GM23338 (cell line): ENCODE measurements at places on chromosomes 2 and 18.

DNA sequence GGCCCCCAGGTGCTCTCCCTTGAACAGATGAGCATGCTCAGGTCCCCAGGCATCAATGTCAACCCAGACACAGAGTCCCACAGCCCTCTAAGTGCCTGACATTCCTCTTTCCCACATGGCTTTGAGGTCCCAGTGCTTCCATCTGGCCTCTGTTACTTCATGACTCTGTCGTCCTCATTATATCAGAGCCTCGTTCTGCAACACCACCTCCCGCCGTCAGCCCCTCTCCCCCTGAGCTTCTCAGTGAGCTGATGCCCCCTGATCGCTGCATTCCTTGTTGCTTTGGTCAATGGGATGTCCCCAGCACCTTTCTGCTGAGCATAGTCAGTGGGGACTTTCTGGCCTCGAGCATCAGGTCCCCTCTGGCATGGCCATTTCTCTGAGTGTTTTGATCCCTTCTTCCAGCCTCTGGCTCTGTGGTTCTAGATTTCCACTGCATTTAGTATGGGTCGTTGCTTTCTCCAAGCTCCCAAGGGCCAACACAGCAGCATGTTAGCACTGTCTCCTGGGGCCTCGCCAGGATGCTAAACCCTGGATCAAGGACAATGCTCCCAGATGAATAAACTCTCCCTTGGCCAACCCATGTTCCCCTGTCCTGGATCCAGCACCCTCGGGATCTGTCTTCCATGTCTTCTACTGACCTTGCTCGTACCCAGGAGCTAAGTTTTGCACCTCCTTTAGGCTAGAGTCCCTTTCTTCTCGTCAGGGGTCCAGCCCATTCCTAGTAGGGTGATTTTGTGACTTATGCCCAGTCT, 143.2 kb upstream of the TWIST2 start:
- no peaks in the 10 kb centered on the region for H3K36me3 ChIP-seq
- H3K4me1 ChIP-seq = no peaks in the 10 kb centered on the region
- no peaks in the 10 kb centered on the region for H3K27me3 ChIP-seq
- no peak for DNase-seq
- no peak overlapping the region for H3K27ac ChIP-seq

GRCh38 chr2:30566631-30567030, 119.6 kb downstream of the LCLAT1 start:
- H3K27me3 ChIP-seq = no peaks in the 10 kb centered on the region
- H3K27ac ChIP-seq = peak overlapping the region; percentile 3; the same call in 1 of the 2 replicates
- no peak overlapping the region for H3K4me3 ChIP-seq

DNA sequence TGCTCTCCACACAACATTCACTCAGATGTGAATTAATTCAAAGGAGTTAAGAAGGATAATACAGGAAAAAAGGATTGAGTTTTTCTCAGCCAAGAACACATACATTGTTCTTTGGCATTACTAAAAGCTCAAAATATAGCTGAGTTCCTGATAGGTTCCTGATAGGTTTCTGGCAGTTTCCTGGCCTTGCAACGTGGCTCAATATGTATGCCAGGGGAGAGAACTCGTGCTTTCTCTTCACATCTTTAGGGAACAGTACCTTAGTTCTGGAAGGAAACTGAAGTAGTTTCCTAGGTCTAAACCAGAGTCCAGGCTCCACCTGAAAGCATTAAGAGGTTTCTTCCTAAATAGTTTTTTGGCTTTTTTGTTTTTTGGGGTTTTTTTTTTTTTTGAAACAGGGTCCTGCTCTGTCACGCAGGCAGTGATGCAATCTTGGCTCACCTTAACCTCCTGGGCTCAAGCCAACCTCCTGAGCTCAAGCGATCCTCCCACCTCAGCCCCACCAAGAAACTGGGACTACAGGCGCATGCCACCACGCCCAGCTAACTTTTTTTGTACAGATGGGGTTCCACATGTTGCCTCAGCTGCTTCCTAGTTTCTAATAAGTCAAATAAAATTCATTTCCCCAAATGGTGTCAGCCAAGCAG, 42.8 kb downstream of the ESCO1 start:
- peaks cover 6% of the 10 kb centered on the region; the same call in 1 of the 2 replicates for H3K36me3 ChIP-seq
- peak; percentile 6 for DNase-seq
- H3K4me3 ChIP-seq = no peak overlapping the region
- no peaks in the 10 kb centered on the region for H3K4me1 ChIP-seq
- no peaks in the 10 kb centered on the region for H3K27me3 ChIP-seq

DNA sequence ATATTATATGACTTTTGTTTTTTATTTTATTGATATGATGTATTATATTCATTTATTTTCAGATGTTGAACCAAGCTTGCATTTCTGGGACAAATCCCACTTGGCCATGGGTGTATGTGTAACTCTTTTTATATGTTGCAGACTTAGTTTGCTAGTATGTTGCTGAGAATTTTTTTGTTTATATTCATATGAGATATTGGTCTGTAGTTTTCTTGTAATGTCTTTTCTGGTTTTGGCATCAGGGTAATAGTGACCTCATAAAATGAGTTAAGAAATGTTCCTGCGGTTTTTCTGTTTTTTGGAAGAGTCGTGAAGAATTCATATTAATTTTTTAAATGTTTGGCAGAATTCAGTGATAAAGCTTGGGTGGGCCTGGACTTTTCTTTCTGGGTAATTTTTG, 88.7 kb downstream of the ASB1 start:
- no peaks in the 10 kb centered on the region for H3K36me3 ChIP-seq
- no peaks in the 10 kb centered on the region for H3K4me1 ChIP-seq
- no peak for DNase-seq
- H3K27ac ChIP-seq = no peak overlapping the region

DNA sequence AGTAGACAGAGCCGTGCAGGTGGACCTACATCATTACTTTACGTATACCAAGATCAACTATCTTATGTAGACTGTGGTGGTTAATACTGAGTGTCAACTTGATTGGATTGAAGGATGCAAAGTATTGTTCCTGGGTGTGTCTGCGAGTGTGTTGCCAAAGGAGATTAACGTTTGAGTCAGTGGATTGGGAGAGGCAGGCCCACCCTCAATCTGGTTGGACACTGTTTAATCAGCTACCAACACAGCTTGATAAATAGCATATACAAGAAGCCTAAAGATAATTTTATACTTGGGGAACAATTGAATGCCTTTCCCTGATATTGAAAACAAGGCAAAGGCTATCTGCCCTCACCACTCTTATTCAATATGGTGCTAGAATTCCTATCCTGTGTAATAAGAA, 604.2 kb upstream of the ZEB2 start:
- no peak overlapping the region for H3K4me3 ChIP-seq
- H3K4me1 ChIP-seq = peaks cover 3% of the 10 kb centered on the region; the same call in 1 of the 2 replicates
- H3K27me3 ChIP-seq = no peaks in the 10 kb centered on the region
- no peak overlapping the region for H3K27ac ChIP-seq
- no peaks in the 10 kb centered on the region for H3K36me3 ChIP-seq
- DNase-seq = no peak

- DNase-seq = no peak
- H3K4me1 ChIP-seq = peaks cover 10% of the 10 kb centered on the region
- no peaks in the 10 kb centered on the region for H3K27me3 ChIP-seq
- H3K4me3 ChIP-seq = no peak overlapping the region
Measured at GRCh38 chr2:104404526-104404925, 449.4 kb upstream of the POU3F3 start.

GRCh38 chr2:159616286-159616701, at the start of gene BAZ2B:
Gene BAZ2B, minus strand, starts transcription at chr2:159616548. Its CDS starts 137,829 bp downstream, at chr2:159478719.
- DNase-seq = peak; percentile 75
- H3K4me1 ChIP-seq = peaks cover 39% of the 10 kb centered on the region
- peak within 1 kb of the TSS; percentile 99 for H3K27ac ChIP-seq
- no peaks in the 10 kb centered on the region for H3K27me3 ChIP-seq
- H3K4me3 ChIP-seq = peak within 1 kb of the TSS; percentile 54
- no peaks in the 10 kb centered on the region for H3K36me3 ChIP-seq

DNA sequence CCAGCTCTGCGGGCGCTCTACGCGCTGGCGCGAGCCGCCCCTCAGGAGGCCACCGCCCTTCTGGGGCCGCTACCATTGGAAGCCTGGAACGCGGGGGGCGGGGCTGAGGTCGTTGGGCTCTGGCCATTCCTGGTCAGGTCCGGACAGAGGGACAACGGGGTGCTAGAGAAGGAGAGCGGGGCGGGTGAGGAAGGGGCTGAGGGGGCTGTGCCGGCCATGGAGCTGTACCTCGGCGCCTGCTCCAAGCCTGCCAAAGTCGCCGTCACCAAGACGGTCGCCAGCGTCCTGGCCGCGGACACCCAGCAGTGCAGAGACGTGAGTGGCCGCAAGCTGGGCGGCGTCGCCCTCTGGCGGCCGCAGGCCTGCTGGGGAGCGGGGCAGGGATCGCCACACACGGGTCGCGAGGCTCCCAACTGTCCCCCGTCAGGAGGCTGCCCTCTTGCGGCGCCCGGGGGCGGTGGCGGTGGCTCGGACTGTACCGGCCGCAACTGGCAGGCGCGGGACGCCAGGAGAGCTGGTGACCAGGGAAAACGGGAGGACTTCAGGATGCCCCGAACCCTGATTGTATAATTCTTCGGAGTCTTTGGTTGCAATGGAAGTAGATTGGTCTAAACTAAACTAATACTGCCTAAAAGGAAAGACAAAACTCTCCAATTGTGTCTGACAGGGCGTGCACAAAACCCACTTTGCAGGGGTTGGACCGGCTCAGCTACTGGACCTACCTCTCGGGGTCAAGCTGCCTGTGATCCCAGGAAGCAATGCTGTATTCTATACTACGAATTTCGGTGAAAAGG, at the start of gene FSIP2:
TSS of gene FSIP2 (plus strand) at position 126 of the 794 bp plus-strand sequence. CDS start at position 217, 91 bp downstream.
- H3K27me3 ChIP-seq = no peaks in the 10 kb centered on the region
- peak within 1 kb of the TSS; percentile 73 for H3K4me3 ChIP-seq
- 0 out of 2 replicates have a peak, but pooled peaks cover 4% of the 10 kb centered on the region for H3K4me1 ChIP-seq
- peak; percentile 94 for DNase-seq

DNA sequence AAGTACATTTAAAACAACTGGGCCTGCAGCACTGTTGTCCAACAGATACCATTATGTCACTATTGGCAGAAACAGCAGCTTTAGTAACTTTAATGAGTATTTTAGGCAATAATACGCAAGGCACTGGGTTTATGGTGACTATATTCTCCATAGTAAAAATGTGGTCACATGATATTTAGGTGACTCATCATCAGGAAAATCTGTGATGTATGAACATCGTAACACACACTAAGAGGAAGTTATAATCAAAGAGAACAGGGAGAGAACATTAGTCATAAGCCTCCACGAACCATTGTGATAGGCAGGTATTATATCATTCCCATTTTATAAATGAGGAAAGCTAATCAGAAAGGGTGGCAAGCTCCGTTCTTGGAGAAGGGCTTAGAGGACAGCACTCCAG, 36.9 kb downstream of the RAPH1 start:
- H3K4me1 ChIP-seq = no peaks in the 10 kb centered on the region
- H3K36me3 ChIP-seq = peaks cover 4% of the 10 kb centered on the region; the same call in 1 of the 2 replicates
- H3K27me3 ChIP-seq = no peaks in the 10 kb centered on the region
- DNase-seq = no peak

- H3K27ac ChIP-seq = no peak overlapping the region
- no peaks in the 10 kb centered on the region for H3K27me3 ChIP-seq
- no peak overlapping the region for H3K4me3 ChIP-seq
- DNase-seq = peak; percentile 77
- no peaks in the 10 kb centered on the region for H3K4me1 ChIP-seq
Measured at GRCh38 chr2:204051476-204051875, 114.9 kb downstream of the ICOS start.

DNA sequence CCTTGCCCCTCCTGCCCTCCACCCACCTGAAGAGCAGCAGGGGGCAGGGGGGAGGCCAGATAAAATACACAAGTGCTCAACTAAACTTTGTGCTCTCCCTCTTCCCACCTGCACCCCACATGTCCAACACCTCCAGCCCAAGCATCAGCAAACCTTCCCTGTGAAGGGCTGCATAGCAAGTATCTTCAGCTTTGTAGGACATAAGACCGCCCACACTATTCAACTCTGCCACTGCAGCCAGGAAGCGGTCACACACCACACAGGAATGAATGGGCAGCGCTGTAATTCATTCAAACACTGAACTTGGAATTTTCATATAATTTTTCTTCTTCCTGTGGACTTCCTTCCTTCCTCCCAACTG, 27.5 kb downstream of the TFCP2L1 start:
- DNase-seq = no peak
- H3K4me1 ChIP-seq = no peaks in the 10 kb centered on the region
- no peak overlapping the region for H3K27ac ChIP-seq
- H3K4me3 ChIP-seq = no peak overlapping the region
- H3K27me3 ChIP-seq = no peaks in the 10 kb centered on the region

DNA sequence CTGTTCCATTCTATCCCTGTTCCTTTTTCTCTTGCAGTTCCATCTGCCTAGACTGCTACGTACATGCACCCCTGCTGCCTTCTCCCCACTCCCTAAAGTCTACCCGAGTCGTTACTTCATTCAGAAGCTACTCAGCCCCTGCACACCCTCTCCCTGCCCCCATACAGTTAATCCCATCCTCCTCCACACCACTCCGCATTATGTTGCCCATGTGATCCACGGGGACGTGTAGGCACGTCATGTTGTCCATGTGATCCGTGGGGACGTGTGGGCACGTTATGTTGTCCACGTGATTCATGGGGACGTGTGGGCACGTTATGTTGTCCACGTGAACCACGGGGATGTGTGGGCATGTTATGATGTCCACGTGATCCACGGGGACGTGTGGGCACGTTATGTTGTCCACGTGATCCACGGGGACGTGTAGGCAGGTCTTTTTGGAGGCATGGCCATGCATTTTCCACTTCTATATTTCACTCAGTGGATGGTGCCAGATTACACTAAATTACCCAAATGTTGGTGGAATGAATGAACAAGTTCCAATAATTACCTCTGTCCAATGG, 299.5 kb downstream of the DCDC2C start:
- no peaks in the 10 kb centered on the region for H3K36me3 ChIP-seq
- H3K4me1 ChIP-seq = no peaks in the 10 kb centered on the region
- H3K4me3 ChIP-seq = no peak overlapping the region
- H3K27me3 ChIP-seq = no peaks in the 10 kb centered on the region

DNA sequence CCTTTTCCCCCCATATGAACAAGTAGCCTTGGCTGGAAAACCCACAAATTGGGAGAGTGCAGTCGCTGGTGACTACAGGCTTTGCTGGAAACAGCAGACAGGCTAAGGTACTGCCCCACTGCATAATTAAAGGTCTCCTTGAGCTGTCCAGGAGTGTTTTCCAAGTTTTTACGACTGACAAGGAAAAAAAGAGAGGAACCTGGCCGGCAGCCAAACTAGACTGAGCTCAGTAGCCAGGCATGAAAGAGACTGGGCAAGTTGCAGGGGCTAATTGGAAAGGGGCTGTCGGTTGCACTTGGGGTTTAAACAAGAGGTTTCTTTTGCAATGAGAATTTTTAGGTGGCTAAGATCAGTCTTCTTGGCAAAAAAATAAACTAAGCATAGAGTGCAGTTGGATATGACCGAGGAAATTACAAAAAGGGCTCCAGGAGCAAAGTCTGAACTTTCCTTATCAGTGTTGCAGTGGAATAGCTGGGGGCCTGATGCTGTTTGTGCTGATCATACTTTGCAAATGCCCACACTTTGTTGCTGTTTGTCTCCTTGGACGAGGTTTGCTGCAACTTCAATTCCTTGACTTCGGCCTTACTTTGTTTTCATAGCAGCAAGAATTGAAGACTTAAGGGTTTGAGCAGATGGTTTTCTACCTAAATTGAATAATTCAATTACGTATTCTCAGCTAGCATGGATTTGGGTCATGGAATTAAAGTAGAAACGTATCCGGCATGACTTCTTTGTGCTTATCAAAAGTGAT, 2.1 kb downstream of the GULP1 start:
- DNase-seq = no peak
- H3K36me3 ChIP-seq = peaks cover 13% of the 10 kb centered on the region; the same call in 1 of the 2 replicates
- peaks cover 40% of the 10 kb centered on the region for H3K4me1 ChIP-seq
